NCI-H774 (cell line): ENCODE measurements at places on chromosomes 16 and 17.

GRCh38 chr16:22250522-22250921, 44.4 kb downstream of the EEF2K start:
- no peak for DNase-seq

GRCh38 chr17:71764505-71764904, 356.3 kb upstream of the SOX9 start:
- DNase-seq: no peak

DNA sequence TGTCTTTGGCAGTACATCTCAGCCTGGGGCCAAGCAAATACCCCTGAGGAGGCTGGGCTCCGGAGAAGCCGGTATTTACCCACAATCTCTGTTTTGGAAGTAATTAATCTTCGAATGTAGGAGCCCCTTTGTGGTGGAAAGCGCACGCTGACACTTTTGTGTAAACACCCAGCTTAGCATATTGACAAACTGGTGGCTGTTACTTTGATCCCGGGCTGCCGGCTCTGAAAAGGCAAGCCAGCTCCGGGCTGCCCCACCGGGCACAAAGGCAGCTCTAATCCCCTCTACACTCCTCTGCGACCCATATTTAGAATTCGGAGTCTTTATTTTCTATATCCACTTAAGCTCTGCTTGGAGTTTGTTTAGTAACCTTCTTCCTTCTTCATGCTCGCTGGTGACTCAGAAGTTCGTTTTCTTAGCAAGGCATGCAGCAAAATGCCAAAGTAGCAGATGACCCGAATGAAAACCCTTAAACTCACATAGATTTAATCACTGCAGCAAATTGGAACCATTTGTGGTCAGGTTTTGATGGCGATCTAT, 144.0 kb upstream of the IRX3 start:
- no peak for DNase-seq

- no peak for DNase-seq
These were observed 3.9 kb downstream of the GNAO1 start for GRCh38 chr16:56195151-56195550.

DNA sequence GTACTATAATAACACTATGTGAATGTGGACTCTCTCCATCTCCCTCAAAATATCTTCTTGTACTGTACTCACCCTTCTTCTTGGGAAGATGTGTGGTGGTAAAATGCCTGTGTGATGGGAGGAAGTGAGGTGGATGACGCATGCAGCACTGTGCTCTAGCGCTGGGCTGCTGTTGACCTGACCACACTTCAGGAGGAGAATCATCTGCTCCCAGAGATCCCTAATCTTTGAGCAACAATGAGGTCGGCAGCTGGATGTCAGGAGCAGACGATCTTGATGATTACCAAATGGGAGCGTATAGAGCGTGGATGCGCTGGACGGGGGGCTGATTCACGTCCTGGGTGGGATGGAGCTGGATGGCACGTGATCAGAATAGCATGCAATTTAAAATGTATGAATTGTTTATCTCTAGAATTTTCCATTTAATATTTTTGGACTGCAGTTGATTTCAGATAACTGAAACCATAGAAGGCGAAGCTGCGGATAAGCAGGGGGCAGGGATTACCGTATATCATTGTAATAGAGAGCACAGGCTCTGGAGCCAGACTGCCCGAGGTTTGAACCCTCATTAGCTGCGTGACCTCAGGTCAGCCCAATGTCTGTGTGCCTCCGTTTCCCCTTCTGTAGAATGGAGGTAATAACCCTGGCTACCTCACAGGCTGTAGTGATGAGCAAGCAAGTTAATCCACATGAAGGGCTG, 23.7 kb upstream of the CYLD start:
- no peak for DNase-seq

- DNase-seq: no peak
These were observed 5.6 kb downstream of the CIAO3 start for GRCh38 chr16:734981-735881.

DNA sequence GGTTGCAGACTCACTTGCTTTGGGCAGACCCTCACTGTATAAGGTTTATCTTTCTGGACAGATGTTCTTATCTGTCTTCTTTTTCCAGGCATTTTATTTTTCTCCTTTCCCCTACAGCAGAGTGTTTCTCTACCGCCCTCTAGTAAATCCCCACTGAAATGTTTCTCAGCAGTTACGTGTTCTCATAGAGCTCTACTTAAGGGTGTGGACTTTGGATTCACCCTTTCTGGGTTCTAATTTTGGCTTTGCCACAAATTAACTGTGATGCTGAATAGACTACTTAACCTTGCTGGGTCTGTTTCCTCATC, 2.0 kb downstream of the ADAT1 start:
- DNase-seq: no peak

DNA sequence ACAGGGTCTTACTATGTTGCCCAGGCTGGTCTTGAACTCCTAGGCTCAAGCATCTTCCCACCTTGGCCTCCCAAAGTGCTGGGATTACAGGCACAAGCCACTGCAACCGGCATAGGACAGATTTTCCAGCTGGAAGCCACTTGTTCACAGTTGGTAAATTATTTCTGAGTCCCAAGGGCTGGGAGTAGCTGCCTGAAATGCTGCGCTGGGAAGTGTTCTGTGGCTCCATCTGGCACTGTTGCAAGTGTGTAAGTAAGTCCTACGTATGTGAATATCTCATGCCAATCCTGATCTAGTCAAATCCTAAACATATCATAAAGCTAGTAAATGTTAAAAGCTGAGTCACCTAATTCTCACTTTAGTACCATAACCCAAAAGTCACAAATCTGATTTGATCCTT, 48.1 kb downstream of the YWHAE start:
- no peak for DNase-seq

DNA sequence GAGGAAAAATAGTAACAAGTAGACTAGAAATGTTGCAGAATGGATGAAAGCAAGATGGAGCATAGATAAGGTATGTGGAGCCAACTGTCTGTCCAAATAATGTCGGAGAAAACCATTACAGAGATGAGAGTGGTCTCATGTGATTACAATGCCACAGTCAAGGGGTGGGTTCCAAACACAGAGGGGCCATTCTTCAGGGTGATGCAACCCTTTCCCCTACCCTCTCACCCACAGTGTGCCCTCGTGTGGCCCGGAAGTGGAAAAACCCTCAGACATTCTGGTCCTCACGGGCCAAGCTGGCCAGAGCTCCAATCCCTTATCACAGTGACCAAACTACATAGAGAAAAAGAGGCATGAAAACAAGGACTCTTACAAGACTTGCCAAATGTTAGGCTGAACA, 17.7 kb upstream of the HS3ST3A1 start:
- no peak for DNase-seq

GRCh38 chr16:89363621-89364393, 126.6 kb downstream of the ANKRD11 start:
- DNase-seq: no peak

GRCh38 chr16:27867122-27868110, 196.1 kb downstream of the GSG1L start:
- DNase-seq: peak; percentile 5

DNA sequence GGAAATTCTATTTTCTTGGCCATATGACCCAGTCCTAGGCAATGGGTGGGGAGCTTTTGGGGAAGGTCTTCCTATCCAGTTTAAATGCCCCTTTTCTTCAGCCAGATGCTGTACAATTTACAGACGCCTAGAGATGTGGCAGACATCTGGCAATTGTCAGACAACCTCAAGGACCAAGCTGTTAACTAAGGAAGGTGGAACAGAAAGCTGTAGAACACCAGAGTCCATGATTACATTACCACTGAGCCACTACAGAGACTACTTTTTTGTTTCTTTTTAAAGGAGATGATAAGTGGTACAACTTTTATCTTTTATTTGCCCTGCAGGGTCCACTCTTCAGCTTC, 21.1 kb upstream of the CORO6 start:
- no peak for DNase-seq

DNA sequence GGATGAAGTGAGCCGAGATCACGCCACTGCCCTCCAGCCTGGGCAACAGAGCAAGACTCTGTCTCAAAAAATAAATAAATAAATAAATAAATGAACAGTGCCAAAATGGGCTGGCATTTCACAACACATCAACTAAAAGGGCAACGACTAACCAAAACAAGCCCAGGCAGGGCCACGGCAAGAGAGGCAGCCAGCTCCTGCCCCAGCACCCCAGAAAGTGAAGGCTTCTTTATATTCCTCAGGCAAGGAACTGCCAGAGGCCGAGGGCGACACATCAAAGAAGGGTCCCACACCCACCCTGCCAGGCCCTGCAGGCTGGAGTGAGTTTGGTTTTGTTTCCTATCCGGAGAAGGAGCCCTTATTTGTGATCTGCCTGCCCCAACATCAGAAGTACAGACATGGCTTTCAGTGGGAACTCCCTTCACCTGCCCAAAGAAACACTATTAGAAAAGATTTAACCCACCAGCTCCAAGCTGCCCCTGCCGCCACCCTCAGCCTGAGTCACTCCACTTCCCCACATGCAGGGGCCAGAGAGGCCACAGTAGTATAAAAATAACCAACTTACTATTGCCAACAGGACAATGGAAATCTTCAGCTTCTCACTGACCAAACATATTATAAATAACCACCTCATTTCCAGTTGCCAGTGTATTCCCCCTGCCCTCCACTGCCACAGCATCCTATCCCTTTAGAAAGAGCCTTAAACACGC, 8.0 kb downstream of the FBXO31 start:
- no peak for DNase-seq

DNA sequence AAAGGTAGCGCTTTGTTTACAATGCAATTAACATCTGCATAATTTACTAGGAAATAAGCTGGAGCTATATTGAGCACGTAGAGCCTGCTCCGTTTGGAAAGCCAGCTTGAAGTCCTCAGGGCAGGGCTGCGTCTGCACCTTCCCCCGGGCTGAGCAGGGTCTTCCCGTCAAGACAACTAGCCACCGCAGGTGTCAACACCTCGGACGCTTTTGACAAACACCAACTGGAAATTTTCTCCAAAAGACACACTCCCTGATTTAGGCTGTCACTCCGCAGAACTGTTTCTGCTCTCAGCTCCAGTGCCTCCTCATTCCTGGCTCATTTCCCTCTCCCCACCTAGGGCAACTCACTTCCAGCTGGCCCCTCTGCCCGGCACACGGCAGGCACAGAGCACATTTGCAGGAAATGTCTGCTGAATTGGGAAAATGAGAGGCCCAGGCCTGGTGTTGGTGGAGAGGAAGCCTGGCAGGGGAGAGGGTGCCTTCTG, 170.3 kb downstream of the MAF start:
- peak; percentile 16 for DNase-seq

- DNase-seq: no peak
These were observed 4.7 kb downstream of the KLHDC4 start for GRCh38 chr16:87761060-87761459.

DNA sequence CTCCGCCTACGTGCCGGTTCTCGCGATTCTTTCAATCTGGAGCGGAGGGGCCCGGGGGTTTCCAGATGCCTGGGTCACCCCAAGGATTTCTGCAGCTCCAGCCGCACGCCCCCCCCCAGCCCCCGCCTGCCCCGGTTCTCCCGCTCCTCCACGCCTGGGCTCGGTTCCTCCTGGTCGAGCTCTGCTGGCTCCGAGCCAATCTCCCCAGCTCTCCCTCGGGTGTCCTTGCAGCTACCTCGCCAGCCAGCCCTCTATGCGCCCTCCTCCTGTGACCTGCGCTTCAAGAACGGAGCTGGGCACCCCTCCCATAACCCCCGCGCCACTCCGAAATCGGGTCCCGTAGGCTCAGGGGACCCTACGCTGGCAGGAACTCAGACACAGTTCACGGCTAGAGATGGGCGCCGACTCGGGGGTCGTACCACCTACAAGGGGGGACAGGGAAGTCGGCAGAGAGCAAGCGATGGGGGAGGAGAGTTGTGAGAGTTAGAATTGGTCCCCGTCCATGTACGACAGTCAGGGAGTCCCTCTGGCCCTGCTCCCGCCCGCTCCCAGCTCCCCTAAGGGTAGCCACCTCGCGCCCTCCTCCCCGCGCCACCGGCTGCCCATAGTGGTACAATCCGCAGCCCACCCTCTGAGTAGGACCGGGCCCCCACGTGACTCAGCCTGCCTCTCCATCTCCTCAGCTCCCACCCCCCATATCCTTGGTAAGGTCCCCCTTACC, 961 bp downstream of the FGF11 start:
- no peak for DNase-seq

GRCh38 chr17:12391468-12391867, 274.2 kb upstream of the MYOCD start:
- no peak for DNase-seq

DNA sequence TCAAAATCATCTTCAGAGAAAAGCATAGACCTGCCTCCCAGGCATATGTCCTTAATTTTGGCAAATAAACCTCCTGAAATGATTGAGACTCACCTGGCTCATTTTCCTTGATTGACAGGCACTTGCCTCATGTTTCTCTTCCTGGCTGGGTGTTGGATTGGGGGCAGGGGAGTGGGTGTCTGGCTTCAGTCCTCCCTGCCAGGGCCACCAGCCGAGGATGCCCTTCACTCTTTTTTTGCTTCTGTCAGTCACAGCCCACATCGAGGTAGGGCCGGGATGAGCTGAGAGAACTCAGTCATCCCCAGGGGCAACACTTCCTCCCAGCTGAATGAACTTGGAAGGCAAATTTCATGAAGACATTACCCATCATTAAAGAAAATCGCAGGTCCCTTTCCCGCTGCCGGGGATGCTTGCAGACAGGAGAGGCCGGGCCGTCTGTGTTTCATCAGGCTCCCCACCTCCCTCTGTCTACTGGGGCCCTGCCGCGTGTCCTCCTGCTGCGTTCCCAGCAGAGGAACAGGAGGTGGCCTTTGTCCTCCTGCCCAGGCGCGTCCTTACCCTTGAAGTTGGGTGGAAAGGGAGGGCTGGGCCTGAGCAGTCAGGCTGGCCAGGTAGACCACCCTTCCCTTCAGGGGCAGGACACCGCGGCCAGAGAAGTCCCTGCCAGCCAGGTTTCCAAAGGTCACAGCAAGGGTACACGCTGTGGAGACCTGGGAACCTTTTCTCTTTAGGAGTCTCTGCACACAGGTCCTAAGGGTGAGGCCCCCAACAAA, 11.2 kb upstream of the DNAH17 start:
- no peak for DNase-seq

DNA sequence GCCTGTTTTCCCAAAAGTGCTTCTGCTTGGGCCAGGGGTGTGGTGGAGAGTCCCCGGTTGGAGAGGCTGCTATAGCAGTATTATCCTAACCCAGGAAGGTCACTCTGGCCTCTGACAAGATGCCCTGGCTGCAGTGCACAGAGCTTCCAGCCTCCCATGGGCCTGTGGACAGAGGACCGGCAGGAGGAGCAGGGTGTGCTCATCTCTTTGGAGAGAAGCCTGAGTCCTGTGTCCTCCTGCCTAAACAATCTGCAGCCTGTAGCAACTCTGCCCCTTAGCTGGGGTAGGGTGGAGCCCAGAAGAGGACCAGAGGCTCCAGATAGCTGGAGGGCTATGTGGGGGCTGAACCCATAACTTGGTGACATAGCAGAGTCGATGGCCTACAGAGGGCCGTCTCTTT, 78.0 kb downstream of the MPRIP start:
- DNase-seq: no peak

GRCh38 chr17:30954046-30954830, 16.6 kb upstream of the RNF135 start:
- DNase-seq: no peak

GRCh38 chr16:49542391-49542891, 168.8 kb downstream of the C16orf78 start:
- no peak for DNase-seq
